HCT116 (cell line): ENCODE measurements at places on chromosomes 7 and 10.

GRCh38 chr10:15469111-15469510, 98.0 kb upstream of the FAM171A1 start:
- H3K4me3 ChIP-seq, result no peak overlapping the region
- no peaks in the 10 kb centered on the region for H3K36me3 ChIP-seq
- no peaks in the 10 kb centered on the region for H3K4me1 ChIP-seq
- H3K27me3 ChIP-seq, result peaks cover 72% of the 10 kb centered on the region
- no peak for DNase-seq
- no peak overlapping the region for H3K27ac ChIP-seq

- no peaks in the 10 kb centered on the region for H3K27me3 ChIP-seq
- DNase-seq, result no peak
- peaks cover 49% of the 10 kb centered on the region for H3K4me1 ChIP-seq
- peak overlapping the region; percentile 92 for H3K27ac ChIP-seq
- peaks cover 2% of the 10 kb centered on the region for H3K36me3 ChIP-seq
Observed at GRCh38 chr7:1531263-1531978, 919 bp downstream of the MAFK start.

DNA sequence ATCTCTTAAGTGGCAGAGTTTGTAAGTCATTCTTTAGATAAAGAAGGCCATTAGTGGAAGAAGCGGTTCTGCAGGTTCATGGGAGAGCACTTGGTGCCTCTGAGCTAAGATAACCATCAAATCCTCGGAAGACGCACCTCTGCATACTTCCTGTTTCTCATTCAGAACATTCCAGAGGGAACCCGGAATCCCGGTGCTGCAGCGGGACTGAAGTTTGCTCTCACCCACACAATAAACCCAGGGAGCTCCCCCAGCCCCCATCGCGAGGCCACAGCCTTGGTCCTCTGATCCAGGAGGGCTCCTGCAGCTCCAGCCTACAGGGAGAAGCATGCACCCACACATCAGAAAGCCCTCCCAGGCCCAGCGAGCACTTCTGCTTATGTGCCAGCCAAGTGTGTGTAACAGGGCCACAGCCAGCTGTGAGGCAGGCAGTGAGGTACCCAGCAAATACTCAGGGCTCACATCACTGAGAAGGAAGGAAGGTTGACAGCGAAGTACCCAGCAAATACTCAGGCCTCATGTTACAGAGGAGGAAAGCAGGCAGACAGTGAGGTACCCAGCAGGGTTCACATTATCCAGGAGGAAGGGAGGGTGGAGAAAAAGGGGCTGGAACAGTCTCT, 142.4 kb downstream of the DIP2C start:
- H3K4me3 ChIP-seq, result no peak overlapping the region
- H3K27me3 ChIP-seq, result no peaks in the 10 kb centered on the region
- H3K36me3 ChIP-seq, result no peaks in the 10 kb centered on the region
- no peak overlapping the region for H3K27ac ChIP-seq

- H3K36me3 ChIP-seq, result no peaks in the 10 kb centered on the region
- H3K4me3 ChIP-seq, result no peak overlapping the region
- no peaks in the 10 kb centered on the region for H3K4me1 ChIP-seq
- peak; percentile 65 for DNase-seq
- H3K27me3 ChIP-seq, result no peaks in the 10 kb centered on the region
Observed at GRCh38 chr10:91758303-91759146, 39.7 kb upstream of the TNKS2 start.

DNA sequence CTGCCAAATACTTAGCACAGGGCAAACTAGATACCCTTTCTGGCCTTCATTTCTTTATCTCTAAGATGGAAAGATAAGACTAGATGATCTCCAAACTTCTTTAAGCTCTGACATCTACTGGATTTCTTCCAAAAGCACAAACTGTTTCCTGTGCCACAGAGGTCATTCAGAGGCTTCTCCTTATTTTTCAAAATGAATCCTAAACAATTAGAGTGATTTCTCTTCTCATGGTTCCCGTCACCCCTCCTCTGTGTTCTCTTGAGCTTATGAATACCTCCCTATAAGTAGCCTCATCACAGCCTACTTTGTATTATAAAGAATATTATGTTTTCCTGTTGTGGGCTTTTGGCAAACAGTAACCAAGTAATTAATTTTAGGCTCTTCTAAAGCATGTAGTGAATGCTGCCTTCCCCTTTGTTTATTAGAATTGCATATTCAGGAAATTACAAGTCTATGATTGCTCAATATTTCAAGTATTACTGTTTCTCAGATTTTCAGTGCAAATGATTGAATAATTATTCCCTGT, 179.5 kb downstream of the REEP3 start:
- H3K27ac ChIP-seq, result peak overlapping the region; percentile 77
- no peak for DNase-seq
- no peaks in the 10 kb centered on the region for H3K27me3 ChIP-seq
- peak overlapping the region; percentile 27 for H3K4me3 ChIP-seq
- H3K36me3 ChIP-seq, result no peaks in the 10 kb centered on the region

DNA sequence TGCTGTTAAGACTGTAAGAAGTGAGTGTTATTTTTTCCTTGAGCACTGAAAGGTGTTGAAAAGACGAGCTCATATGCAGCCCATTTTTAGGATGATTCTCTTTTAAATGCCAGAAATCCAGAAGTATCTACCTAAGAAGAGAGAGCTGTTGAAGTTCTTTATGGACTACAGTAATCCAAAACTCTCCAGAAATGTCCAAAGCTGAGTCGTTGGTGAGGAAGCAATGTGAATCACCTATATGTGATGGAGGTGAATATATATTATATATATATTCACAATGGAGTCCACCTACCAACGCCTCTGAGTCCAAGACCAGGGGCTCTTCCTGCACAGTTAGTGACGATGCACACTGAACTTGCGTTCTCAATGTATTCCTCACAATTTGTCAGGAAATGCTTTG, 252.7 kb upstream of the PITRM1 start:
- H3K36me3 ChIP-seq, result no peaks in the 10 kb centered on the region
- H3K4me1 ChIP-seq, result peaks cover 36% of the 10 kb centered on the region
- H3K27me3 ChIP-seq, result no peaks in the 10 kb centered on the region

GRCh38 chr7:53246957-53247356, 211.5 kb downstream of the POM121L12 start:
- no peaks in the 10 kb centered on the region for H3K4me1 ChIP-seq
- H3K36me3 ChIP-seq, result no peaks in the 10 kb centered on the region
- no peaks in the 10 kb centered on the region for H3K27me3 ChIP-seq
- no peak overlapping the region for H3K4me3 ChIP-seq

DNA sequence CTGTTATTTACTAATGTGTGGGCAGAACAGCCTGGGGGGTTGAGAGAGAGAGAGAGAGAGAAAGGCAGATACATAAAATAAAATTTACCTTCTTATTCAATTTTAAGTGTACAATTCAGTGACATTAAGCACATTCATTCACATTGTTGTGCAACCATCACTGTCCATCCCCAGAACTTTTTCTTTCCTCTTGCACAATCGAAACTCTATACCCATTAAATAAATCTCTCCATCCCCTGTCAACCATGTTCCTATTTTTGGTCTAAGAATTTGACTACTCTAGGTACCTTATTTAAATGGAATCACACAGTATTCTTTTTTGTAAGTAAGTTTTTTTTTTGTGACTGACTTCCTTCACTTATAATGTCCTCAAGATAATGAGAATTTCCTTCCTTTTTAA, 181.6 kb downstream of the SND1 start:
- H3K4me3 ChIP-seq, result no peak overlapping the region
- H3K27me3 ChIP-seq, result no peaks in the 10 kb centered on the region
